WTC11 (cell line): ENCODE measurements at places on chromosomes 11 and 22.

GRCh38 chr22:32864596-32864995 lies 63.1 kb downstream of the TIMP3 start:
- DNase-seq = no peak

DNA sequence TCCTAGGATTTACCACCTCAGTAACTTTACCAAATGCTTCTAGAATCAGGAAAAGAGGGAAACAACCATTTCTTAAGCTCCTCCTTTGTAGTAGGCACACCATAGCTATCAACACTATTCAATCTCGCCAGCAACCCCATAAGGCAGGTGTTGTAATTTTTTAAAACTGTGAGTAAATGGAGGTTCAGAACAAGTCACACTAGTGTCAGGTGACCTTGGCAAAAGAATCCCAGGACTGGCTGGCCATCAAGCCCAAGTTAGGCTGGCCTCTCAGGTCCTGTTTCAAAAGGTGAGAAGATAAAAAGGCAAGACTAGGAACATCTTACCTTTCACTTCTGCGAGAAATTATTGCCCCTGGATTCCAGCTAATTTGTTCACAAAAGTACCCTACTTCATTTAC lies 713 bp downstream of the TOP3B start:
- DNase-seq = no peak

GRCh38 chr22:40387746-40388145 lies 17.4 kb downstream of the SGSM3 start:
- no peak for DNase-seq

DNA sequence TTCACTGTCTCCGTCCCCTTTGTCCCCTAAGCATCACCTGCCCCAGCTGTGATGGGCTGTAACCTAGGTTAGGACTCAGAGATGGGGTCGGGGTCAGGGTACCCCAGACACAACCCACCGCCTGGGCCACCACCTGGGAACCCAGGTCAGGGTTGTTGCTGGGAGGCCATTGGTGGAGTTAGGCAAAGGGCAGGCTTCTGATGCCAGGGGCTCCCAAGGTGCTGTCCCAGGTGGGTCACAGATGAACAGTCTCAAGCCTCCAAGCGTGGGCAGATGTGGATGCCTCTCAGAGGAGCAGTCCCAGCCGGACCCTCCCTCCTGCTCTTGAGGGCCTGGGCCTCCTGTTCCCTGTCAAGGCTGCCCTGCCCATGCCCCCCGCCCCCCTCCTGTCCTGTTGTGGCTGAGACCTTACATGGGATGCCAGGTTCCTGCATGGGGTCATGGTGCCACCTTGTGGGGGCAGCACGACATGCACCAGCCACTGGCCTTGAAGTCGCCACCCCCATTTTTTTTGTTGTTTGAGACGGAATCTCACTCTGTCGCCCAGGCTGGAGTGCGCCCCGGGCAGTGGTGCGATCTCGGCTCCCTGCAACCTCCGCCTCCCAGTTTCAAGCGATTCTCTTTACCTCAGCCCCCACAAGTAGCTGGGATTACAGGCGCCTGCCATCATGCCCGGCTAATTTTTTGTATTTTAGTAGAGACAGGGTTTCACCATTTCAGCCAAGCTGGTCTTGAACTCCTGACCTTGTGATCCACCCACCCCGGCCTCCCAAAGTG lies 12.1 kb downstream of the GATD1 start:
- DNase-seq = peak; percentile 82

- no peak for DNase-seq
Measured at GRCh38 chr22:29060251-29060869, 1.3 kb downstream of the C22orf31 start.

DNA sequence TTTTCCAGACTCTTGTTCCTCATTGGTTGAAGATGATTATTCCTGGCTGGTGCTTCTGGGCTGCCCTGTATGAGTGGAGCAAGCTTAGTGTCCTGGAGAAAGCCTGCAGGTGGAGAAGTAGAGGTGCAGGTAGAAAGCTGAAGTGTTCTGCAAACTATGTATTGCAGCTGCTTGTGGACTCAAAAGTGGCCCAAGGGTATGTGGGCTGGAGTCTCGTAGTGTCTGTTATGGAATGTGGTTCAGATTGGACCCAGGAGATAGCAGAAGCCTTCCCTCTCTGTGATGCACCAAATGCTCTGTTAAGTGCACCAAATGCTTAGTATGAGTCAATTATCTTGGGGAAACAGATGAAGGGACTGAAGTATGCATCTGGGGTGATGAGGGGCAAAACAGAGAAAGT lies 122.8 kb upstream of the CCDC90B start:
- DNase-seq = no peak
